Calu3 (cell line): ENCODE measurements at places on chromosomes 1 and 21. TPM values are rescaled to one million over a fixed set of nuclear protein-coding genes. Genes with fewer than 3 reads are reported as not detected.

Gene NTNG1
- total RNA-seq: 1.5 and 2.6 TPM in 2 replicates

Gene NR1I3
- total RNA-seq: not detected in 2 replicates

Gene G0S2
- total RNA-seq: 2.4 and 4.0 TPM in 2 replicates

Gene SPRR1A
- total RNA-seq: not detected in 2 replicates

Gene PRR9
- total RNA-seq: not detected in 2 replicates

Gene NTRK1
- not detected in 2 replicates for total RNA-seq

Gene CELA3A
- not detected in 2 replicates for total RNA-seq

Gene PTPRC
- total RNA-seq: not detected in 2 replicates

Gene NPHP4
- 11.1 and 11.5 TPM in 2 replicates for total RNA-seq

Gene TFF2
- 0.59 TPM in 1 of 2 replicates, not detected in the other for total RNA-seq

Gene TRPM2
- total RNA-seq: not detected in 2 replicates

Gene OLIG2
- total RNA-seq: not detected in 2 replicates

Gene C1orf105
- not detected in 2 replicates for total RNA-seq

Gene ADAMTS5
- total RNA-seq: not detected in 2 replicates

Gene APOBEC4
- total RNA-seq: not detected in 2 replicates

Gene CFH
- total RNA-seq: 26.1 and 43.9 TPM in 2 replicates

Gene GJA5
- not detected in 2 replicates for total RNA-seq

Gene NCF2
- 5.5 and 8.6 TPM in 2 replicates for total RNA-seq

Gene GPR25
- total RNA-seq: not detected in 2 replicates

Gene ADAM30
- total RNA-seq: not detected in 2 replicates

Gene OLIG1
- not detected in 2 replicates for total RNA-seq

Gene ZNF593OS
- total RNA-seq: not detected in 2 replicates

Gene TTLL10
- 2.4 and 3.5 TPM in 2 replicates for total RNA-seq

Gene KCNJ10
- total RNA-seq: not detected in 2 replicates

Gene A3GALT2
- 0.61 TPM in 1 of 2 replicates, not detected in the other for total RNA-seq

Gene NPHS2
- total RNA-seq: not detected in 2 replicates

Gene NBPF14
- 30.7 and 32.7 TPM in 2 replicates for total RNA-seq

Gene RCAN3
- total RNA-seq: 12.9 and 15.3 TPM in 2 replicates

Gene TTC24
- not detected in 2 replicates for total RNA-seq

Gene GJA9
- total RNA-seq: 0.56 TPM in 1 of 2 replicates, not detected in the other

Gene KRTAP11-1
- not detected in 2 replicates for total RNA-seq

Gene FHAD1
- total RNA-seq: 0.98 and 2.7 TPM in 2 replicates

Gene TFAP2E
- 0.26 and 0.49 TPM in 2 replicates for total RNA-seq

Gene IFI44
- 125 and 259 TPM in 2 replicates for total RNA-seq

Gene ATP1A1
- total RNA-seq: 457 and 484 TPM in 2 replicates

Gene C1orf174
- 20.9 and 21.1 TPM in 2 replicates for total RNA-seq

Gene RAB3B
- 0.31 and 0.49 TPM in 2 replicates for total RNA-seq

Gene UBXN10
- 0.33 and 0.37 TPM in 2 replicates for total RNA-seq

Gene CAMK1G
- total RNA-seq: not detected in 2 replicates

Gene SH2D2A
- total RNA-seq: 2.9 and 3.1 TPM in 2 replicates

Gene LCE2B
- not detected in 2 replicates for total RNA-seq

Gene RHD
- not detected in 2 replicates for total RNA-seq

Gene RGS16
- 1.2 and 1.7 TPM in 2 replicates for total RNA-seq

Gene ARTN
- total RNA-seq: 0.39 and 1.4 TPM in 2 replicates

Gene CFAP45
- total RNA-seq: 1.6 and 1.8 TPM in 2 replicates

Gene FOXD3
- 0.28 and 0.29 TPM in 2 replicates for total RNA-seq

Gene FTCD
- total RNA-seq: 0.31 and 1.3 TPM in 2 replicates

Gene LCK
- total RNA-seq: 0.66 and 0.88 TPM in 2 replicates

Gene DCST1
- 0.17 TPM in 1 of 2 replicates, not detected in the other for total RNA-seq

Gene CAMSAP2
- 27.6 and 30.3 TPM in 2 replicates for total RNA-seq

Gene SDC3
- total RNA-seq: 15.0 and 20.5 TPM in 2 replicates

Gene CAPZB
- total RNA-seq: 198 and 207 TPM in 2 replicates

Gene CCDC17
- 4.7 and 8.3 TPM in 2 replicates for total RNA-seq

Gene LCE1D
- not detected in 2 replicates for total RNA-seq

Gene ANKRD35
- total RNA-seq: 0.22 TPM in 1 of 2 replicates, not detected in the other

Gene PDE4DIP
- 16.4 and 19.9 TPM in 2 replicates for total RNA-seq
